ENCODE measurements at places on chromosomes 6 and 20. TPM values are rescaled to one million over a fixed set of nuclear protein-coding genes. Genes with fewer than 3 reads are reported as not detected.

The TMEM74B gene
- total RNA-seq = not detected

The EYS gene
- total RNA-seq = under 0.01 TPM

The PACRG gene
- total RNA-seq = not detected

The CFAP61 gene
- not detected for total RNA-seq

The SRMS gene
- total RNA-seq = not detected

The HSPA1L gene
- total RNA-seq = 0.88 TPM

The TFAP2D gene
- total RNA-seq = not detected

The LY6G5C gene
- 0.66 TPM for total RNA-seq

The TMEM151B gene
- total RNA-seq = not detected

The SLC12A5 gene
- total RNA-seq = under 0.01 TPM

The TNFRSF6B gene
- 3.9 TPM for total RNA-seq

The LSM2 gene
- total RNA-seq = 54.0 TPM

The CAGE1 gene
- total RNA-seq = 0.14 TPM

The CLPSL2 gene
- not detected for total RNA-seq

The ZBP1 gene
- total RNA-seq = not detected

The LST1 gene
- not detected for total RNA-seq

Data from placental pericyte (primary cell).